ENCODE measurements at places on chromosomes 2 and 18.

- DNase-seq, result no peak
These were observed 59.3 kb upstream of the RFX8 start for GRCh38 chr2:101534149-101534611.

GRCh38 chr18:48098007-48098406 is 167.5 kb upstream of the SMAD2 start:
- DNase-seq, result no peak

GRCh38 chr2:144503242-144503641 is 16.7 kb downstream of the ZEB2 start:
- DNase-seq, result no peak

- no peak for DNase-seq
These were observed 256.1 kb upstream of the ZNF521 start for GRCh38 chr18:25608091-25608490.

DNA sequence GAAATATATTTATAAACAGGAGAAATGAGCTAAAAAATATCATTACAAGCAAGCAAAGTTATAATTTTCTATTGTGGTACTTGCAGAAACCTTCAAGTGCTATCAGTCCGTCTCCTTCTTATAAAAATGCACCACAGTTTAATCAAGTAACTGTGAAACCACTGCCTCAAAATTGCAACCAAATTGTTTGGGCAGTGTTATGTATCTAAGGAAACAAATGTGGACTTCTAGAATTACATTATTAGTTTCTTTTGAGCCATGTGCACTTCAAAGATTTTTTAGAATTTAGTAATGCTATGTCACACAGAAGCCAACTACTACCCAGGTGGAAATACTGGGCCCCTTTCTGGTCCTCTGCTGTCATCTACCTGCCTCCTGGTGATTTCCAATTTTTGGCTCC is 495.6 kb downstream of the NYAP2 start:
- no peak for DNase-seq

DNA sequence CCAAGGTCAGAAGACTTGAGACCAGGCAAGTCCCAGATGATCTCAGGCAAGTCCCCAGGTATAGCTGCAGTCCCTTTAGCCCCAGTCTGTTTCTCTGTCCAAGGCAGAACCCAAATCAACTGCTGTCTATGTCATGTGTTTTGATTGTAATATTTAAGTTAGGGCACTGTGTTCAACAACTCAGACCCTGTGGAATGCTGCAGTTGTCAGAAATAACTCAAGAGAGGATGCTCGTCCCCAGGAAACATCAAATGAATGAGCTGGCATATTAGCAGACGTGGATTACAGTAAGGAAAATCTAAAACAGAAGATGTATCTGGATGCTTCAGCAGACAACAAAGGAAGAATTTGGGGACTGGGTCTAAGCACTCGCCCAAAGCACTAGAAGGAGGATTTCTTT is 70.1 kb downstream of the BCL11A start:
- no peak for DNase-seq

DNA sequence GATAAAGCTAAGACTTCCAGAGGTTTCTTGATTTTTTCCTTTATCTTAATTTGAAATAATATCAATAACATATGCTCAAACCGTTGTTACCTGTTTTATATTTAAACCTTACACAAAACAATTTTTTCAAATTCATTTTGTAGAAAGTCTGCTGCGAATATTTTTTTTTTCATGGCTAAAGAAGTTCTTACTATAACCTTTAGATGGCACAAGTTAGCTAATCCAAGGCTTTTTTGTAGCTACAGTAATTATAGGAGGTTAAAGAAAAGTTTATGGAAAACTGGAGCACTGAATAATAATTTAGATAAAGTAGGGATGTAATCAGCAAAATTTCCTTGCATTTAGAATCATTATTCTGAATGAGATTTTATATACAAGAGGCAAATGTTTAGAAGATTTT is 78.0 kb upstream of the PNPT1 start:
- DNase-seq, result no peak

DNA sequence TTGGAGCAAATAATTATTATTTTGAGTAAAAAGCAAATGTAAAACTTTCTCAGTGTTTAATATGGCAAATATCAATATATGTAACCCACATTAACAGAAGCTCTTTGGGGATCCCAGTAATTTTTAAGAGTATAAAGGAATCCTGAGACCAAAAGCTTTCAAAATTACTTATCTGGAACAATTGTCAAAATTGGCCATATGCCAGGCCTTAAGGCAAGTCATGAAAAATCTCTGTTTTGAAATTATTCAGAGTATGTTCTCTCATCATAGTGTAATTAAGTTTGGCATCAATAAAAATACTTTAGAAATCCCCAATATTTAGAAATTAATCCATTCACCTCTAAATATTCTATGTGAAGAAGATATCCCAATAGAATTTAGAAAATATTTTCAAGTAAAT is 225.3 kb upstream of the ARL4C start:
- DNase-seq, result no peak

- DNase-seq, result no peak
These were observed 620 bp downstream of the NGEF start for GRCh38 chr2:233012301-233012971.

DNA sequence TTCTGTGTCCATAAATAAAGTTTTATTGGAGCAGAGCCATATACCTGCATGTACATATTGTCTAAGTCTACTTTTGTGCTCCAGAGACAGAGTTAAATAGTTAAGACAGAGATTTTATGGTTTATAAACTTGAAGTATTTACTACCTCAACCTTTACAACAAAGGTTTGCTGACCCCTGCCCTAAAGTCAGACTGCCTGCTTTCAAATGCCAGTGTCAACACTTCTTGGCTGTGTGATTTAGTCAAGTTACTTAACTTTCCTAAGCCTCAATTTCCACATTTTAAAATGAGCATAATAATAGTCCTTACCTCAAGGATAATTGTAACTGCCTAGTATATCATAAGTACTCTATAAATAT is 44.4 kb upstream of the ITPRID2 start:
- DNase-seq, result no peak

DNA sequence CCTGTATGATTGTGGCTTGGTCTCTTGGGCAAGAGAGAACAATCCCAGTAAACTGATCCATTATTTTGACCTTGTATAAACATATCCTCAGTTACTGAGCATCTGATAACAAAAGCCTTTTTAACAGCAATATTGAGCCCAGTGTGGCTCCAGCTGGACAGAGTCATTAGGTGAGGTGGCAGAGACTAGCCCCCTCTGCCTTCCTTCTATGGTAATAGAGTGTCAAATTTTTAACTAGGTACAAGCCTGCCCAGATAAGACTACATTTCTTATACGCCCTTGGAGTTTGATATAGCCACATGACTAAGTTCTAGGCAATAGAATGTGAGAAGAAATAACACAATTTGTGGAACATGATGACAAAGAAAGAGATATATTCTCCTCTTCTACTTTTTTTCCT is 56.2 kb downstream of the HNMT start:
- DNase-seq, result no peak

Data from BE2C (cell line).